ENCODE measurements at places on chromosomes 3 and 15.

DNA sequence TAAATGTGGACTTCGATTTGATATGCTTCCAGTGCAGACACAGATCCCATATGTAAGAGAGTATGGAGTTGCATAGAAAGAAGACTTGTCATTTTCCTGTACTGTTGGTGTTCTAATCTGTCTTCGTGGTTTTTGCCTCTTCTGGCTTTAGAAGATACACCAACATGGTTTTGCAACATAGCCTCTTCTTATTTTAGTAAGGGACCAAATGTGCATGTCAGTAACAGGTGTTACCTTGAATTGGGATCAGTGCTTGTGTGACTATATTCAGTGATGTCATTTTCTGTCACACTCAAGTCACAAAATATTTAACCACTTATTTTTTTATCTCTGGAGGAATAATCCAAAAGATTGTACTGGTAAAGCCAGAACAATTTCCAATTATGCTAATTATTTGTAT is 140.4 kb downstream of the SNRPN start:
- no peak for DNase-seq

GRCh38 chr3:93843981-93844380 is 129.7 kb downstream of the PROS1 start:
- DNase-seq: no peak

DNA sequence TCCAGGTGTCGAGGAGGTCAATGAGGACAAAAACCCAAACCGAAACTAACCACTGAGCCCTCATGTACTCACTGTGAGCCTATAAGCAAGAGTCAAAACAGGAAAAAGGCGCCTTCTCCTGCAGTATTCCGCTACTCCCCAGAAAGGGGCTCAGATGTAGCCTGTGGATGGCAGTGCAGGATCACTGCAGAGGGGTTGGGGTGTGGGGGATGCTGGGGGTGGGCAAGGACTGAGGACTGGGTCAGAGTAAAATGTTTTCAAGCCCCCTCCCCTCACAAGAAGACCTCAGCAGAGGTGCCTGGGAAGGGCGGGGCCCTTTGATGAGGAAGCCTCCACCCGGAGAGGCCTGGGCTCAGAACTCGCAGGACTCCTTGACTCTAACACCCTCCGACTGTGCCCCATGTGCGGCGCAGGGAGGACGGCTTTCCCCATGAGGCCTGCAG is 170.1 kb downstream of the OSBPL10 start:
- DNase-seq: no peak

DNA sequence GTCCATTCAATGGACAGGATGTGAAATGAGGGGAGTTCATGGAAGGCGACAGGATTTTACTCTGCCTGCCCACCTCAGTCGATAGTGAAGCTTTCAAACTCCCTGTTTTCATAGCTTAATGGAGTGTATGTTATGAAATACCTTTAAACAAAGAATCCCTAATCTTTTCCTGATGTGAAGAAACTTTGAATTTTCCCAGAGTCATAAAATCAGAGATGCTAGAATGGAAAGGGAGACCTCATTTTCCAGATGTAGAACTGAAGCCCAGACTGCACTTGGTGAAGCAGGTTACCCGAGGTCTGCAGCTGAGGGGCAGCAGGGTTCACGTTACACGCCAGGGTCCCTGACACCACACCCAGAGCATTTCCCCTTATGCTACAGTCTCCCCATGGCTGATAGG is 34.7 kb upstream of the LACTB start:
- DNase-seq: no peak

DNA sequence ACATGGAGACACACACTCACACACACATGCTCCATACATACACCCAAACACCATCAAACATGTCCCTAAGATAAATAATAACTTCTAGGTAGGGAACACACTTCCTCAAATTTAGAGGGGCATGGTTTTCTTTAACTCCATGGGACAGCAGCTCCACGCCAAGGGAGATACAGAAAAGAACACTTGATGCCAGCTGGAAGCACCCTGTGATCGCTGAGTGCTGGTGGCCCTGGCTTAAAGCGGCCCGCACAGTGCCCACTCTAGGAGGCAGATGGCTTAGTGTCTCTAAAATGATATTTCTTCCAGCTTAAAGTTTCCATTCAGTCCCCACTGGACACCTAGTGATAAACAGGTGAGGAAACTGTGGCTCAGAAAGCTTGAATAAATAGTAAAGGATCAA is 232.9 kb downstream of the UACA start:
- DNase-seq: no peak
